ENCODE measurements at places on chromosomes 7 and 10.

DNA sequence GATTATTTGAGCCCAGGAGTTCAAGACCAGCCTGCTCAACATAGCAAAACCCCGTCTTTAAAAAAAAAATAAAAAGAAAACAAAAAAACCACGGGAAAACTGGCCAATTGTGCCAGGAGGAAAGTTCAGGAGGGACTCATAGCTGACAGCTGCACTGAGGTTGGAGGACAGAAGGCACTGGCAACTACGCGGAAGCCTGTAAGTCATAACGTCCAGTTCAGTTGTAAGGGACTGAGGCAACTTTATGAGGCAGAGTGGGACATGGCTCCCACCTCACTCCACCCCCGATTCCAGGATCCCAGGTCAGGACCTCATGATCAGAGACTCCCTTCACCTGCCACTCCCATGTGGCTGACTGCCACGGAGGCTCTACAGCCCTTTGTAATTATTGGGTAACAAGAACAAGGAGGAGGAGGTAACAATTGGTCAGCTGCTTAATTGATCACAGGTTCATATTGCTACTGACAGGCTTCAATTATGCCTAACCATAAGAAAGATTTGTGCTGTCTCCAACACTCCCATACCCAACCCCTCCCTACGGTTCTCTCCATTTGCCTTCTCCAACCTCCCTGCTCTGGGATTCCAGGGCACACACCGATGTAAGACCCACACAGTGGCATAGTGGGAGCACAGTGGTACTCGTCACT, 1.9 kb upstream of the CCL24 start:
- no peak for DNase-seq

DNA sequence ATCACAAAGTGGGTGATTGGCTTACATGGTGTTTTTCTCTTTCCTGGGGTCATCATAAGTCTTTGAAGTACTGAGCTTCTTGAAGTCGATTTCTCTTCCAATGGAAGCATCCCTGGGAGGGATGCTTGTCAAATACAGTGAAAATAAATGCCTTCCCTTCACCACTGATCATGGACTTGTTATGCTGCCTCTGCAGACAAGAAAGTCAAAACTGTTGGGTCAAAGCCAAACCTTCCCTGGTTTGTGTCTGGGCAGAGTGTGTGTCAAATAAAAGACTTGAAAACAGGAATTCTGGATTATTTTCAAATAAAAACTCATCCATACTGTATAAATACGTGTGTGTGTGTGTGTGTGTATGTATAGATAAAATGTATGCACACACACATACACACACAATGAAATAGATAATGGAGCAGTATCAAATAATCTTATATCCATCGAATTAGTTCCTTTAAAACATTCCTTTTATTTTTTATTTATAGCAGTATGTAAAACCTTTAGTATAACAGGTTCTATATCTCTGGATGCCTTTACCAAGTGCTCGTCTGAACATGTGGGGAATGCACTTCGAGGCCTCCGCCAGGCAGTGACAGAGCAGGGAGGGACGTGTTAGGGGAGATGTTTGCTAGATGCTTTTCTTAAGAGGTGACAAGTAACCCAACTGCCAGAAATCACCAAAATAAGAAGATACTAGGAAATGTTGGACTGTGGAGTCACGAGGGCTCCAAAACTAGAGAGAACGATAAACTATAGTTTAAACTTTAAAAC, 27.2 kb upstream of the WNT16 start:
- no peak for DNase-seq

DNA sequence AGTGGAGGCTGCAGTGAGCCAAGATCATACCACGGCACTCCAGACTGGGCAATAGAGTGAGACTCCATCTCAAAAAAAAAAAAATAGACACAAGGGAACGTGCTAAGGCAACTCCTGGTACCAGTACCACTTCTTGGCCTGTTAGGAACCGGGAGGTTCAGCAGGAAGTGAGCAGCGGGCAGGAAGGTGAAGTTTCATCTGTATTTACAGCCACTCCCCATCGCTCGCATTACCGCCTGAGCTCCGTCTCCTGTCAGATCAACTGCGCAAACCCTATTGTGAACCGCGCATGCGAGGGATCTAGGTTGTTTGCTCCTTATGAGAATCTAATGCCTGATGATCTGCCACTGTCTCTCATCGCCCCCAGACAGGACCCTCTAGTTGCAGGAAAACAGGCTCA, 69.9 kb upstream of the FOXK1 start:
- DNase-seq = no peak

- DNase-seq = no peak
Measured at GRCh38 chr7:31873816-31874597, 187.0 kb downstream of the PPP1R17 start.

DNA sequence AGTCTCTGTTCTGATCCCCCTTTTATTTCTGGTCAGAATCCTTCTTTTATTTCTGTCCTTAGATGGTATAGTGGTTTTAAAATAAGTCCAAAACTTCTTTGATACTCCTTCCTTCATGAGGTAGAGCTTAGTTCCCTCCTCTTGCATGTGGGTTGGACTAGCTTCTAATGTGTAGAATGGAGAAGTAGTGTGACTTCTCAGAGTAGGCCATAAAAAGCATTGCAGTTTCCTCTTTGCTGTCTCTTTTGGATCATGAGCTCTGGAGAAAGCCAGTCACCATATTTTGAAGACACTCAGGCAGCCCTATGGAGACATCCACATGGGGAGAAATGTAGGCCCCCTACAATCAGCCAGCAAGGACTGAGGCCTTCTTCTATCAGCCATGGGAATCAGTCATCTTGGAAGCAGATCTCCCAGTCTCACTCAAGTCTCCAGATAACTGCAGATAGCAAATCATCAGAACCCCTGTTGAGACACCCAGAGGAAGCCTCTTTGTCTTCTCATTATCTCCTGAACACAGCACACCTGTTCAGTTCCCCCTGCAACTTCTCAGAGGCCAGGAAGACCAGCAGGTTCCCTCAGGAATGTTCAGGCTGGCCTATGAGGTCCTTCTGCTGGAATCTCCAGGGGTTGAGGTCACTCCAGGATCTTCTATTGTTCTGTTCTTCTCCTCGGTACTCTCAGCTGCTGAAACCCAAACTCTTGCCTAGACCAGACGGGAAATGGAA, 511.9 kb upstream of the ZMIZ1 start:
- no peak for DNase-seq

- DNase-seq = no peak
Measured at GRCh38 chr7:23491502-23491901, 21.2 kb upstream of the IGF2BP3 start.

DNA sequence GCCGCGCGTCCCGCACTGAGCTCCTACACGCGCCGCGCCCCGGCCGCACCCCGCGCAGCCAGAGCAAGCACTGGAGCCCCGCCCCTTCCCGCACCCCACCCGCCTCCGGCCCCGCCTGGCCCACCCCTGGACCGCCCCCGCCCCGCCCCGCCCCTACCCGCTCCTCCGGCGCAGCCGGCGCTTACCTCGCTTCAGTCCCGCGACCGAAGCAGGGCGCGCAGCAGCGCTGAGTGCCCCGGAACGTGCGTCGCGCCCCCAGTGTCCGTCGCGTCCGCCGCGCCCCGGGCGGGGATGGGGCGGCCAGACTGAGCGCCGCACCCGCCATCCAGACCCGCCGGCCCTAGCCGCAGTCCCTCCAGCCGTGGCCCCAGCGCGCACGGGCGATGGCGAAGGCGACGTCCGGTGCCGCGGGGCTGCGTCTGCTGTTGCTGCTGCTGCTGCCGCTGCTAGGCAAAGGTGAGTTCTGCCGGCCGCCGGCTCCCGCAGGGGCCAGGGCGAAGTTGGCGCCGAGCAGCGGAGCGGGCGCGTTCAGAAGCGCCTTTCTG, at the start of gene RET:
TSS of gene RET (plus strand) at position 194 of the 545 bp plus-strand sequence. CDS start at position 384, 190 bp downstream.
- no peak for DNase-seq
